ENCODE measurements at places on chromosomes 1 and 21.

DNA sequence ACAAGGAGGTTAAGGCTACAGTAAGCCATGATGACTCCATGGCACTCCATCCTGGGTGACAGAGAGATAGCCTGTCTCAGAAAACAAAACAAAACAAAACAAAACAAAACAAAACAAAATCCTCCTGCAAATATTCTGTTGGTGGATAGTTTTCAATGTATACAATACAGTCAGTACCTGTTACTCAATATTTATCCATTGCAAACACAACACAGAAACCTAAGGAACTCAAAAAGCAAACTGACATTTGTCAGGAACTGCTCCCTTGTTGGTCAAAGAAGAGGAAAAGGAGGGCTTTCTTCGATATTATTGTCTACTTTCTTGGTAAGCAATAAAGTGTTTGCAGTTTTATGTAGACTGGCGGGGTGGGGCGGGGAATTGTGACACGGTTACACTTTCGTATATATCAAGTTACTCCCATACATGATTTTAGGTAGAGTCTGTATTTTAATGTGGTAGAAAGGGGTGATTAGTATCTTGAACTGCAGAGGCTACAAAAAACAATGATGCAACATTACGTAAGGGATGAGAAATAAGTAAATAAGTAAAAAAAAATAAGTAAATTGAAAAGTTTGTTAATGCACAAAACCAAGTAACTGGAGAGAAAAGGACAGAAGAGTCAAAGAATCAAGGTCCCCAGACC is 31.8 kb downstream of the APP start:
- no peak for DNase-seq

DNA sequence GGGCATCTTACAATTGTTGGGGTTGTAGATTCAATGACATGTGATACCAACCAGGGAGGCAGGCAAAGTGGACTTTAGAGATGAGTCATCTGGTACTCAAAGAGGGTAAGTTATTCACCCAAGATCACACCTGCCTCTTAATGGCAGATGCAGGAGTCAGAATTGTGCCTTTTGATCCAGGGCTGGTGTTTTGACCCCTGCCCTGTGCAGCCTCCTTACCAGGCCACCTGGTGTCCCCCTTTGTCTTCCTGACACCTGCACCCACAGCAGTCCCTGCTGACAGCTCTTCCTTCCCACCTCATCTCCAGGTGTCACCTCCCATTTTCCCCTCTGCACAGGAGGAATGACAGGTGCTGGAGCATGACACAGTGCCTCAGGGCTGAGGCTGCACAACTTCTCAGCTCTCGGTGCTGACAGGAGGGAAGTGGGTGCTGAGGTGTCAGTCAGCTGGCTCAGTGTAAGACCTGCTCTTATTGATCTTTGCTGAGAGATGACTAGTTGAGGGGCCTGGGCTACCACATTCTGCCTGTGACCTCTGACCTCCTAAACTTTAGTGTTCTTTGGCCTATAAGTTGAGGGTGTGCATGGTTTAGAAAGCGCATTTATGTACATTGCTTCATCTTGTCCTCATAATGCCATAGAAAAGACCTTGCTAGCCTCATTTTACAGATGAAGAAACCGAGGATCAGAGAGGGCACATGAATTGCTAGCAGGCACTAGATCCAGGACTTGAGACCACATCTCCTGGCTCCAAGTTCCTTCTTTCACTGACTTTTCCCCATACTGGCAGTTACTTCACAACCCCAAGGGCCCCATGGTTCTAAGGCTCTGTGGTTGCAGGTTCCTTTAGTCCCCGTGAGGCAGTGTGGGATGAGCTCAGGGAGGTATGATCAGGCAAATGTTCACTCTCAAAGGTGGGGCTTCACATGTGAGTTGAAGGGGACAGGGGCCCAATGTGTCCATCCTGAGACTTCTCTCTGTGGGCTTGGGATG is 31.3 kb downstream of the CACNA1E start:
- DNase-seq, result peak; percentile 53

- DNase-seq, result no peak
Measured at GRCh38 chr21:44498280-44499210, 41.5 kb downstream of the KRTAP10-1 start.

DNA sequence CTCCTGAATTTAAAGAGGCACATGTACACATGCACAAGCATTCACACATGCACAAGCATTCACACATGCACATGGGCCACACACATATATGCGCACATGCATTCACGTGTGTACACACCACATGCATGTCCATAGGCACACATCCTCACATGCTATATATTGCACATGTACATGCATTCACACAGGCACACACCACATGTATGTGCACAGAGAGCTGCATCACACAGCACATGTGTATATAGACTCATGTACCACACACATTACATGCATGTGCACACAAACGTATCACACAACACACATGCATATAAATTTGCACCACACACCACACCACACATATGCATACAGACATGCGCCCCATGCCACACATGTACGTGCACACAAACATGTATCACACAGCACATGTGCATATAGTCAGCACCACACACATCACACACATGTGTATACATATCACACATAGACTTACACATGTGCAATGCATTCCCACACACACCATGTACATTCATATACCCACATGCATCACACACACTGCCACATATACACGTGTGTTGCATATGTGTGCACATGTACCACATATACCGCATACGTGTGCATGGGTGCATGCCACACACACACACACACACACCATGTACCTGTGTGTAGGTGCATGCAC is 54.6 kb upstream of the COL18A1 start:
- DNase-seq, result no peak

- no peak for DNase-seq
Measured at GRCh38 chr1:62590255-62590969, 6.9 kb upstream of the ANGPTL3 start.

DNA sequence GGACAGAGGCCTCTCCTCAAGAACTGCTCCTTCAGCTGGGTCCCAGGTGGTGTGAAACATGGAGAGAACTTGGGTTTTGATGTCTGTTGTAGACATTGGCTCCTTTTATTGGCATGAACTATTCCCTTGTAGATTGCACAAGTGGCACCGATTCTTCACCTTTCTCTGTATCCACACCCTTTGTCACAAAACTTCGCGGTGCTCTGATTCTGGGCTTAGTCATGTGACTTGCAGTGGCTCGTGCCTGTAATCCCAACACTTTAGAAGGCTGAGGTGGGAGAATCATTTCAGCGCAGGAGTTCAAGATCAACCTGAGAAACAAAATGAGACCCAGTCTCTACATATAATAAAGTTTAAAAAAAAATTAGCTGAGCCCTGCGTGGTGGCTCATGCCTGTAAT is 42.5 kb upstream of the EYA3 start:
- DNase-seq, result no peak

DNA sequence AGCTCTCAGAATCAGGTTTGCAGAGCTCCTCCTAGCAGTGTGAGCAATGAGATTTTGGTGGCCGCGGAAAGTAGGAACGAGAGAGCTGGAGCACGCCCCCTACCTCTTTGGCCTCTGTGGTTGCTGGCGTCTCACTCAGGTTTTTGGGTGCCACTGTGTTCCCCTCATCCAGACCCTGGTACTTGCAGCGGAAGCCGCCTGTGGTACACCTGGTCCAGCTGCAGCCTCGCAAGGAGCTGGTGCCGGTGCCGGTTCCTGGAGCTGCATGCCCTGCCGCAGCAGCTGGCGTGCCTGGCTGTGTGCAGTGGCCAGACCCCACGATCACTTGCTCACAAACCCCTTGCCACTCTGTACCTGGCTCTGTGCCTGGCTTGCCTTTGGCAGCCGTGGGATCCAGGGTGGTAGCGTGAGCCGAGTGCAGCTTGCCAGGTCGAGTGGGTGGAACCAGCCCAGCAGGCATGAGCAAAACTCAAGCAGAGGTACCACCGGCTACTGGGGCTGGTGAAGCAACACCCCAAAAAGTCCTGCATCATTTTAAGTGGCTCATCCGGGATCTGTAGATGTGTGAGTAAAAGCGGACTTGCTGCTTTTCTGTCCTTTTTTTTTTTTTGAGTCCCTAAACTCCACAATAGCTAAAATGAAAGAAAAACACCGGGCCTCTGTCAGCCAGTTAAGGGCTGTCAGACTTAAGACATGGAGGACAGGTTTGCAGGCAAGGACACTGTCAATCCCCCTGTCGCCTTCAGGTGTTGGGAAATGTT is 844.9 kb downstream of the KCNT2 start:
- no peak for DNase-seq

DNA sequence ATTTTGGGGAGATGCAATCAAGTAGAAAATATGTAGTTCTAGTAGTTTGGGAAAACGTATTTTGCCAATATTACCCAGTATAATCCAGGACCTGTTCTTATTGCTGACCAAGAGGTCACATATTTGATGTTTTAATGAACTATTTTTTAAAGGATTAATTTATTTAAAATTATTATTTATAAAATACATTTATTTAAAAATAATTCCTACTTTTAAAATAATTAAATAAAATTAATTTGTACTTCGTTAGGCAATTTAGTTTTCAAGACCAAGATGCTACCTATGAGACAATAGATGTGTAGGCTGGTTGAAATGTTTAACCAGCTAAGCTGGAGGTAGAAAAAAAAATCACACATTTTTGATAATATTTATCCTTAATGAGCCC is 140.4 kb upstream of the BEND5 start:
- no peak for DNase-seq

- no peak for DNase-seq
Measured at GRCh38 chr1:29352719-29353420, 116.5 kb downstream of the PTPRU start.

DNA sequence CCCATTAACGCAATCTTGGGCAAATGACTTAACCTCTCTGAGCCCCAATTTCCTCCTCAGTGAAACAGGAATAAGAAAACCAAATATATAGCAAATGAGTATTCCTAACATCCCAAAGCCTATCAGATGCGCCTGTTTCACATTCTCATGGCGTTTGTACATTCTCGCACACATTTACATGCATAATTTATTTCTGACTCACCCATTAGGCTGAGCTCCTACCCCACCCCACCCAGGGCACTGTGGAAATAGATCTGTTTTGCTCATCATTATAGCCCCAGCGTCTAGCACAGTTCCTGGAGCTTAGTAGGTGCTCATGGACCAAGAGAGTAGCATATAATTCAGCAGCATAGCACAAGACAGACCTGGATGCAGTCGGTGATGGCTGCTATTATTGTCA is 146.1 kb upstream of the VANGL1 start:
- DNase-seq, result no peak

- DNase-seq, result peak; percentile 61
Measured at GRCh38 chr1:201530741-201531531, 8.0 kb upstream of the NAV1 start.

GRCh38 chr1:27307874-27308598 is 13.9 kb upstream of the TMEM222 start:
- no peak for DNase-seq

DNA sequence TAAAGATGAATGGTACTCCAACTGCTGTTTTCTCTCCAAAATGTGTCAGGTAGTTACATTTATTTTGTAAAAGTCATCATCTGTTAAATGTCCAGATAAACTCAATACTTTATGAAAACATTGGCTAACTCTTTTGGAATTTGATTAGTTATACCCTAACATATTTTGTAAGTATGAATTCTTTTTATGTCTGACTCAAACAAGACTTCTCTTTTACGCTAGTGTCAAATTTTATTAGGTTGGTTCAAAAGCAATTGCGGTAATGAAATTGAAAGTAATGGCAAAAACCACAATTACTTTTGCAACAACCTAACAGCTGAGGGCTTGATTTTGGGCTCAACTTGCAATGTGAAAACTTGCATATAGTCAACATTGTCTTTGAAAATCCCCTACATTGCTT is 41.0 kb upstream of the USP25 start:
- DNase-seq, result no peak

DNA sequence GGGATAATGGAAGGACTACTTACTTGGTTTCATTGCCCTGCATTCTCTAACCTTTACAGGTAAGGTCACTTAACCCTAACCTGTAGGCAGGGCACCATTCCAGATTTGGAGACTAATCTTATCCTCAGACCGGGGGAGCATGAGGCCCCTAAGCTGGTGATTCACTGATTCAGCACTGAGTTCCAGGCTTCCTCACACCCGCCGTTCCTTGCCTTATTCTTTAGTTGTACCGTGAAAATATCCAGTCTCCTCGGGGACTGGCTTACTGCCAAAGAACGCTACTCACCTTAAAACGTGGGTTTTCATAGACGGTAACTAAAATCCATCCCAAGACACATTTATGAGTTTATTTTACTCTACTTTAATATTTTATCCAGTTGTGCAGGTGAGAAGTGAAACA is 44.3 kb upstream of the COL24A1 start:
- no peak for DNase-seq

DNA sequence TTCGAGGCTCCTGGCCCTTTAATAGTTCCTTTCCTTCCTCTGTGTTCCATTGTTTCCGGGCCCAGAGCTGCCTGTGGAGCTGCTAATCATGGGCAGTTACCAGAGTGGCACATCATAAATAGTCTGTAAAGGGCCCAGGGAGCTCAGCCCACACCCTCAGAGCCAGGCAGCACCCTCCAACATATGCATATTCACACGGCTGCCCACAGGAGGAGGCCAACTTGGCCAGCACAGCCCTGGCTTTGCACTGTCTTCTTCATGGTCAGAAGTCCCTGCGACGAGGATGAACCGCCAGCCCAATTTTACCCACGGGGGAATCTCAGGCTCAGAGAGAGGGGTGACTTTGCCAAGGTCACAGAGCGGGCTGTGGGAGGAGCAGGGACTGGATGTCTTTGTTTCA is 172.5 kb downstream of the TRABD2B start:
- DNase-seq, result no peak

DNA sequence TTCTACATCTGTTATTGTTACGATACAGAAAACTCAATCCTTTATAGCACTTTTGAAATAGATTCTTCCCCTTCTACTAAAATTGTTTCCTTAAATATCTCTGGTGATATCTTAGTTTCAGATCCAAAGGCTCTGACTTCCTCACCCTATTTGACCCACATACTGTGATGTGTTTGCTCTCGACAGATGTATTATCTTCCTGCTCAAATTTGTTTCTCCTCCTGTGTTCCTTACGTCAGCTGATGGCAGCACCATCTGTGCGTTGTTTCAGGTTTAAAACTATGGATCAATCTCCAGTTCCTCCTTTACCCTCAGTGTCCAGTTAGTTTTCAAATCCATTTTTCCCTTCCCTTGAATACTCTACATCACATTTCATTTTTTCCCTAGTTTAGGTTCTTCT is 274.4 kb downstream of the RYR2 start:
- no peak for DNase-seq

DNA sequence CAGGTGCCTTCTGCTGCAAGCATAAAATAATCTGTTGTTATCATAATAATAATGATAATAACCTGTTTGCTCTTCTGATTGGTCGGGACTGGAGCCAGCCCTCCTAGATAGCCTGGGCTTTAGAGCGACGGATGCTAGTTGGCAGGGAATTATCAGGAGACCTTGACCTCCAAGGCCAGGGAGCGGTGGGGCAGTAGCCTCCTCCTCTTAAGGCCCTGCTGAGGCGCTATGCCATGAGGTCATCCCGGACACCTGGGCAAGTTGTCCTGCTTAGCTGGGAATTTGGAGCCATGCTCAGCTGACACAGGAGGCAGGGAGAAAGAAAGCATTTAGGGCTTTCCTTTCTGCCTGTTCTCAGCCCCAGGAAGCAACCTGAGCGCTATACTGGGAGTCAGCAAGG is 15.6 kb downstream of the C1orf115 start:
- DNase-seq, result no peak
